Stimulated activated CD8-positive, alpha-beta memory T cell treated with anti-CD3 and anti-CD28 coated beads, Interleukin-4, amount 100 ng/mL, for 4 hours (primary cell): ENCODE measurements at places on chromosomes 1 and 21.

DNA sequence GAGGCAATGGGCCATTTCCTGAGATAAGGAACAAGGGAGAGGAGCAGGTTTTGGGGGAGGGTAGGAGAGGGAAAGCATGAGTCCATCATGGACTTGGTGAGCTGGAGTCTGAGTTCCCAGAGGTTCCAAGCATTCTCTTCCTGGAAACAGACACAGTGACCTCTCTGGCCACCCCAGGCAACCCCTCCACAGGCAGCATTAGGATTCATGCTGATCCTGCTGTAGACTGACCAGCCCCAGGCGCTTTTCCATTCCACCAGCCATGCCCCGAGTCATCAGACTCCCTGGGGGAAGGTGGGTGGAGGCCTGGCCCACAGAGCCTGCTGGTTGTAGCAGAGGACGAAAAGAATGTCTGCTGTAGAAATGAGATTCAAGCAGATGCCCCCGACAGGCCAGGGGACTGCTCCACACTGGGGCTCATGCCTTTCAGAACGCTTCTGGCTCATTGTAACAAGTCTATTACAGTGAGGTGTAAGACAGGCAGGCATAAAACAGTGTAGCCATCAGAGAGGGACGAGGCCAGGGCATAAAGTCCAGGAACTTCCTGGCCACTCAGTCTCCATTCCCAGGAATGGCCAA is 52.2 kb downstream of the KCND3 start:
- no peak for DNase-seq

- DNase-seq: no peak
Observed at GRCh38 chr1:234605983-234606783, 3.8 kb downstream of the IRF2BP2 start.

GRCh38 chr1:107879346-107879745 is 85.6 kb downstream of the VAV3 start:
- no peak for DNase-seq

DNA sequence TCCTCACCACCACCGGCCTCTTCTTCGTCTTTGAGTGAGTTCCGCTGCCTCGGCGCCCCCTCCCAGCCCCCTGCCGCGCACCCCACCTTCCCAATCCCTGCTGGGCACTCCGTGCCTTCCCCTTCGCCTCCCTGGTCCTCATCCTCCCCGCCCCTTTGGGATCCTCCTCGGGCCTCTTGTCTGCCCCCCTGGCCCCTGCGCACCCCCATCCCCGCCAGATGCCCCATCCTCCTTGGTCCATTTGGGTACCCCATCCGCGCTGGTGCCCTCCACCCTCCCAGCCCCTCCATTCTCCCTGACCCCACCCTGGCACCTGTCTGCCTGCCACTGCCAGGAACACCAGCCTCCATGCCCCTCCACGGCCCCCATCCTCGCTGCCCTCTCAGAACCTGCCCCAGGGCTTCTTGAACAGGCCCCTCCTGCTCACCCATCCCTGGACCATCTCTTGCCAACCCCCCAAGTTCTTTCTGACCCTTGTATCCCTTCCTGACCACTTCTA is 667 bp downstream of the ZDHHC18 start:
- no peak for DNase-seq

GRCh38 chr1:239348635-239349353 is 37.6 kb upstream of the CHRM3 start:
- no peak for DNase-seq

- no peak for DNase-seq
Observed at GRCh38 chr21:36910581-36911307, 55.7 kb downstream of the HLCS start.

DNA sequence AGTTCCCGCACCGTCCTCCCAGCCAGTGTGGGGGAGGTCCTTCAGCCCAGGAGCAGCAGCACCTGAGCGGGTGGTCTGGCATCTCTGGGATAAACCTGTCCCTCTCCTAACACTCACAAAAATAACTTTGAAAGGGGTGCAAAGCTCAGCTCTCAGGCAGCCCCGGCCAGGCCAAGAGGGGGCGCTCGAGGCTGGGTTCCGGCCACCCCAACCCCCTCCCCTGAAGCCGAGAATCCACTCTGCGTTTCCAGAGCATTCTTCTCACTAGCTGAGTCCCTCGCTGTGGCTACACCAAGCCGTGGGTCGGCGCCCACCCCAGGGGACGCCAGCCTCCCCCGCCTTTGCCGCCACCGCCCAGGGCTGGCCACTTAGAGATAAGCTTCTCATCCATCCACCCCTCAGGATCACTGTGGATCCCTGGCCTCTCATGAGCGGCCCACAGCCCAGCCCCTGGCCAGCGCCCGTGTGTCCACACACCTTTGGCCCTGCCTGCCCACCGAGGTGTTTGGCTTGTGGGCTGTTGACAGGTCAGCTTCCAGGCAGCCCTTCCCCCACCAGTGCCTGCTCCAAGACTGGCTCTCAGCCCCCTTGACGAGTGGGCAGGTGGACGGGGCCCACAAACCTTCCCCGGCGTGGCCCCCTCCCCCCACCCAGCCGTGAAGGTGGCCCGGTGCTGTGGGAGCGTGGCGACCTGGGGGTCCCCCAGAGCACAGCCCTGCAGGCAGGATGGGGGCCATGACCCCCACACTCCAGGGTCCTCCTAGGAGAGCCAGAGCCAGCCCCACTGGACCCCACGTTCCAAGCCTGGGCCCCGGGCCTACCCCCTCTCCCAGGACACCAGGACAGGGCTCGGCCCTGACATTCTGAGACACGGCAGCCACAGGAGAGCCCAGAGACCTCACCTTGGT is 1.9 kb downstream of the FTCD start:
- DNase-seq: no peak

DNA sequence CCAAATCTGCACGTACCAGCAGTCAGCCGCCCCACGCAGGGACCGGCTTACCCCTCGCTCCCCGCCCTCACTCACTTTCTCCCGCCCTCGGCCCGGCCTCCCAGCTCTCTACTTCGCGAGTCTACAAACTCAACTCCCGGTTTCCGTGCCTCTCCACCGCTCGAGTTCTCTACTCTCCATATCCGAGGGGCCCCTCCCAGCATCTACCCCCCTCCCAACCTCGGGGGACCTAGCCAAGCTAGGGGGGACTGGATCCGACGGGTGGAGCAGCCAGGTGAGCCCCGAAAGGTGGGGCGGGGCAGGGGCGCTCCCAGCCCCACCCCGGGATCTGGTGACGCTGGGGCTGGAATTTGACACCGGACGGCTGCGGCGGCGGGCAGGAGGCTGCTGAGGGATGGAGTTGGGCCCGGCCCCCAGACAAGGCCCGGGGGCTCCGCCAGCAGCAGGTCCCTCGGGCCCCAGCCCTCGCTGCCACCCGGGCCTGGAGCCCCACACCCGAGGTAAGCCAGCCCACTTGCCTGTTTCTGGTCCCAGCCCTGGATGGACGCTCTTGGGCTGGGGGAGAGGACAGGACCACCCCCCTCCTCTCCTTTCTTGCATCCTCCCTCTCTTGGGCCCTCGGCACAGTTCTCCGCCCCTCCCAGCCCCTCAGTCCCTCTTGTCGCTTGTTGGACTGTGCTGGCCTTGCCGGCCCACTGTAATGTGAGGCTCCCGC is at the start of gene ARTN:
ARTN (plus strand) TSS at position 416 of the 715 bp plus-strand sequence. CDS start 1,856 bp downstream, outside the sequence.
- DNase-seq: no peak

- DNase-seq: no peak
Observed at GRCh38 chr1:53450225-53450624, 9.0 kb upstream of the DMRTB1 start.

DNA sequence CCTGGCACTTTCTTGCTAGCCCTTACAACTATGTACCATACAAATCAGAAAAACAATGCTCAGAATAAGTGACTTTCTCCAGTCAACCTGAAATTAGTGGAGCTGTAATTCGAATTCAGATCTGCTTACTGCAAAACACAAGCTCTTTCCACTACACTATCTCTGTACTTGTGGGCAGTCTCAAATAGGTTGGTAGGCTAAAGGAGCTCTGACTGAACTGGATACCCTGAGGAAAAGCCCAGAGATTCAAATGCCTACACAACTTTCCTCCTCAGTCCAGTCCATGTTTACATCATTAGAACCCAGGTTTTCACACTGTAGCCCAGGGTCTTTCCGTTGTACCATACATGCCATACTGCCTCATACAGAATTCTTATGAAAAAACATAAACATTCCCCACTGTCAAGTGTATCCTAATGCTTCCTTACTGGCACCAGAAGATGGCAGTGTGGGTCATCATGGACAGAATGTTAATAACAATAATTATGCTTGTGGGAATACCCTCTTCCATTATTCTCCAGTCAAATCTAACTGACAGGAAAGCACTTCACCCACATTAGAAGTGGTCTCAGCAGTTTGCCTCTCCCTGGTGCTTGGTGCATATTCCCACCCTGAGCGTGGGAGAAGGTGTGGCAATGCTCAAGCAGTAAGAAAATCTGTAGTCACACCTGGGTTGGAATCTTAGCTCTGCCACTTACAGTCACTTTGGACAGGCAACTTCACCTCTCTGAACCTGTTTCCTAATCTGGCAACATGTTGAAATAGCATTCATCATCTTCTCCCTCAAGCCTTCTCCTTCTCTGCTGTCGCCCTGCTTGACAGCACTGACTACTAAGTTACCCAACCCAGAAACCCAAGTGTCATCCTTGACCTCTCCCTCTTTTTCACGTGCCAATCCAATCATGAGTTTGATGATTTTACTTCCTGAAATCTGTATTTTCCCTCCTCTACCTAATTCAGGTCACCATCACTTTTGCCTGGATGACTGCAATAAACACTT is 14.4 kb upstream of the ZFYVE9 start:
- no peak for DNase-seq

DNA sequence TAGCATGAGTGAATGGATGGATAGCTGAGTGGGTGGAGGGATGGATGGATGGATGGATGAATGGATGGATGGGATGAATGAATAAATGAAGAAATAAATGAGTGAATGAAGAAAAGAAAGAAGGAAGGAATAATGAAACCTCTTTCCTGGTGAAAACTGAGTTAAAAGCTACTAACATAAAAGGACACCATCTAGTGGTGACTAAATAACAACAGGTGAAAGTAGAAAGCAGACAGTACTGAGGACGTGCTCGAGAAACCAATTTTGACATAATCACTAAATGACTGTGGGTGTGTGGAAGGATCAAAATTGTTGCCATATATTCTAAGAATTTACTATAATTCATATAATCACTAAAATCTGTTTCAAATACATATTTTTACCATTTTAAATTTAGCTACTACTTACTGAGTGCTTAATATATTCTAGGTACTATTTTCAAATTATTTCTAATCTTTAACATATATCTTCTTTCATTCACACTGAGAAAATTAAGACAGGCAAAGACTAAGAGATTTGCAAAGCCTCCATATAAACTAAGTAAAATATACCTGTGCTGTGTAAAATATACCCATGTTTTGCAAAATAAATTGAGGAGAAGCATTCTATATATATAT is 522.9 kb downstream of the LRRIQ3 start:
- DNase-seq: no peak

GRCh38 chr1:205456383-205456867 is 580 bp upstream of the BLACAT1 start:
- DNase-seq: no peak

GRCh38 chr1:234320549-234320948 is 52.7 kb upstream of the COA6 start:
- DNase-seq: no peak

DNA sequence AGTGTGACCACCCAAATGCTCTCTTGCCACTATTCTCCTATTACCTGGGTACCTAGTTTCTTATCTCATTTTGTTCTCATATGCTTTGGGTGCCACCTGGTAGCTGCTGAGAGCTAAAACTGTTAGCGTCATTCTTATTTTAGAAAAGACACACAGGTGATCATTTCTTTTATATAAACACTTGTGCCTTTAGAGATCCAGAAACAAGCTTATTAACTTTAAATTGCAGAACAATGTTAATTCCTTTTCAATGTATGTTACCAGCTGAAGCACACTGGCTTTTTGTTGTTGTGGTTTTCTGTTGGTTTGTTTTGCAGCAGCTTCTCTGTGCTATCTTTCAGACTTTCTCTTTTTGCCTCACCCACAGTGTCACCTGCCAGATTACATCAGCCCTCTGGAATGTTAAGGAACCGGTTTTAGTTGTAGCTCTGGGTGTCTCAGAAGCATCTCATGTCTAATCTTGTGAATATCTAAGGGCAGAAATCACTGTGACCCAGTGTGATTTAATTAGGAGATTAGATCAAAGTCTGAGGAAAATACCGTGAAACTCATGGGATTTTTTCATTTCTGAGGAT is 43.4 kb upstream of the SLC19A2 start:
- DNase-seq: no peak

- DNase-seq: no peak
Observed at GRCh38 chr1:43468414-43468813, 14.7 kb upstream of the HYI start.

- peak; percentile 39 for DNase-seq
Observed at GRCh38 chr1:150009604-150010392, 728 bp downstream of the OTUD7B start.
